Mesothelial cell of epicardium (in vitro differentiated cells): ENCODE measurements at places on chromosomes 7 and 10.

DNA sequence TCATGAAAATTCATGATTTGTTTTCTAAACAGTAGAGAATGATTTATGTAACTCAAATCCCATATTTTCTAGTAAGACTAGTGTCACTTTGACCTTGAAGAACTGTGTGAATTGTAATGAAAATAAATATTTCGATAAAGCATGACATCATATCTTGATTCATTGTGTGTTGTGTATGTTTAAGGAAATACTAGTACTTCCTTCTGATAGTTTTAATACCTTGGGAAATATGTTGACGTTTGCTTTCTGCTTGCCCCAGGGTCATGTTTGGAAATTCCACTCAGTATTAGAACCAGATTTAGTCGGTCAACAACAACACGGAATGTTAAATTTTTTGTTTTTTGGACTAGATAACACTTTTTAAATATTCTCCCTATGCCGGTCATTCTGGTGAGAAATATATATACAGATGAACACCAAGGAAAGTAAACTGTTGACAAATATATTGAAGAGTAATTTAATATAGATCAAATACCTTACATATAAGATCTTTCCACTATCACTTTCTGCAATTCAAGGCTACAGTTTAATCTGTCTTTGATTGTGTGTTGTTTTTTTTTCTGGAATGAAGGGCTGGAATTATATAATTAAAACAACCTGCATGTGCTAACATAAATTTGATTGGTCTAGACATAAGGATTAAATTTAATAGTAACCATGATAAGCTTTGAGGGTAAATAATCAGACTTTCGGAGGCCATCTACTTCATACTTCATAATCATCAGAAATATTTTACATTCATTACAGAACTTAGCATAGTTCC is 126.2 kb downstream of the MDFIC start:
- no peak for DNase-seq

GRCh38 chr10:34647160-34647559 is 167.9 kb downstream of the PARD3 start:
- no peak for DNase-seq

DNA sequence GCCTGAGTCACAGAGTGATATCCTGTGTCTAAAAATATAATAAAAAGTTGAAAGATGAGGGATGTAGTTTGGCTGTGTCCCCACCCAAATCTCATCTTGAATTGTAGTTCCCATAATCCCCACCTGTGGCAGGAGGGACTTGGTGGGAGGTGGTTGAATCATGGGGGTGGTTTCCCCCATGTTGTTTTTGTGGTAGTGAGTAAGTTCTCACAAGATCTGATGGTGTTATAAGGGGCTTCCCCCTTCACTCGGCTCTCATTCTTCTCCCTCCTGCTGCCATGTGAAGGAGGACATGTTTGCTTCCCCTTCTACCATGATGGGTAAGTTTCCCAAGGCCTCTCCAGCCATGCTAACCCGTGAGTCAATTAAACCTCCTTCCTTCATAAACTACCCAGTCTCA is 25.1 kb upstream of the UBE3C start:
- DNase-seq: no peak

GRCh38 chr10:114012650-114013049 is 31.0 kb upstream of the ADRB1 start:
- no peak for DNase-seq

GRCh38 chr10:60147576-60148265 is 241.4 kb upstream of the CCDC6 start:
- DNase-seq: no peak

DNA sequence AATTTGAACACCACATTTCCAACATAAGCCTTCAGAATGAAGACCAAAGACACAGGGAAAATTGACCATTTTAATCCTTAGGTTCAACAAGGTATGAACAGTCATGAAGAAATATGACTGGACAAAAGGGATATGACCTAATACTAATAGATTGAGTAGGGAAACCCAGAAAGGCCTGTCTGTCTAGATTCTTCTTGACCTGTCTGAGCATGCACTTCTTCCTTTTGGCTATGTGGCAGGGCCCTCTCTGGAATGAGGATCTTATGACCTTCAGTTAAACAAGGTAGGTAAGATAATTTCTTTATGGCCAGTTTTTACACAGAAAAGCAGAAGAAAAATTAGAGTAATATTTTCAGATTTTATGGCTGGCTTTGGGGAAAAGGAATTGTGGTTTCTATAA is 3.0 kb upstream of the PHYHIPL start:
- DNase-seq: no peak

DNA sequence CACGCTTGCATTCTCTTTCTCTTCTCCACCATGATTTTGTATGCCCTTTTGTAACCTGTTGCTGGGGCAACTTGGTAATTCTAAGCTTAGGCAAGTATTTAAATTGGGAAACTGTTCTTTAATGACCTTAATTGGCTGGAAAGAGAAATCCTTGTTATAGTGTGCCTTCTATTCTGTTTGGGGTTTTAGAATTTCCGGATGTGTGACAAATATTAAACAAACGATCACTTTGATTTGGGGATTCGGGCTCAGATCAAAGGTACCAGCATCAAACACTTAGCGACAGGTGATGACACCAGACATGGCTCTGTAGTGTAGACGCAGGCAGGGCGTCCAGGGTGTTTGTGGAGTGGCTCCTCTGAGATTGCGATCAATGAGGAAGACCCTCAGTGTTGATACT is 55.0 kb downstream of the RAB11FIP2 start:
- DNase-seq: no peak

DNA sequence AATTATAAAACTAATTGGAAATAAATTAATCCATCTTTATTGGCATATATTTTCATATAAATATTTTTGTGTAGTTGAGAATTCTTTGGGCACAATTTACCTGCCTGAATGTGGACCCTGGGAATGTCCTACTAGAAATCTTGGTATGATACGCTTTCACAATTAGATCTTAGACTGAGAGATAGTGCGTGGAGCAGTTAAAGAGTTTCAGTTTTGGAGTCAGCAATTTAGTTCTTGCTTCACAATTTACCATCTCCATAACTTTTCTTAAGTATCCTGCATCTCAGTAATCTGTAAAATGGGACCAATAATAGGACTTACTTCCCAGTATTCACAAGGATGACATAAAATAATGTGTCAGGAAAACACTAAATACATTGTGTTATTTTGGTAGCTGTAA is 2.0 kb downstream of the MTPN start:
- no peak for DNase-seq

DNA sequence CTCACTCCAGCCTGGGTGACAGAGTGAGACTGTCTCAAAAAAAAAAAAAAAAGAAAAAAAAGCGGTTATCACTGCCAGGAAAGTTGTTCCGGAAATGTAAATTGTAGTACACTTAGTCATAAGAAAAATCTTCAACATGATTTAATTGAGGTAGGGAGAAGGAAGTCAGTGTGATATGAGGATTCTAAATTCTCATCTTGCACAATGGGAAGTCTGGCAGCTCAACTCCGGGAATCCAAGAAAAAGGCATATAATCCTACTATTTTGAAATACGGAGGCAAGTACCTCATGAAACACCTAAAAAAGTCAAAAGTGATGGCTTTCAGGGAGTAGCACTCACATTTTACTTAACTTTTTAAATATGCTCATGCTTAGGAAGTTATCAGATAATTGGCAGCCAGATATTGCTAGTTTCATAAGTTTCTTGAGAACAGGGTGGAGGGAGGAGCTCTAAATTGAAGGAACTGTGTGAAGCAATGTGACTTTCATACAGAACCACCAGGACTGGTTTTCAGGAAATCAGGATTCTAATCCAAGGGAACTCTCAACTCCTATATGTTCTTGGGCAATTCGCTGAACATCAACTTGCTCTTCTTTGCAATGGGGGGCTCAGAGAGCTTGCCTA is 2.7 kb upstream of the C7orf25 start:
- no peak for DNase-seq

DNA sequence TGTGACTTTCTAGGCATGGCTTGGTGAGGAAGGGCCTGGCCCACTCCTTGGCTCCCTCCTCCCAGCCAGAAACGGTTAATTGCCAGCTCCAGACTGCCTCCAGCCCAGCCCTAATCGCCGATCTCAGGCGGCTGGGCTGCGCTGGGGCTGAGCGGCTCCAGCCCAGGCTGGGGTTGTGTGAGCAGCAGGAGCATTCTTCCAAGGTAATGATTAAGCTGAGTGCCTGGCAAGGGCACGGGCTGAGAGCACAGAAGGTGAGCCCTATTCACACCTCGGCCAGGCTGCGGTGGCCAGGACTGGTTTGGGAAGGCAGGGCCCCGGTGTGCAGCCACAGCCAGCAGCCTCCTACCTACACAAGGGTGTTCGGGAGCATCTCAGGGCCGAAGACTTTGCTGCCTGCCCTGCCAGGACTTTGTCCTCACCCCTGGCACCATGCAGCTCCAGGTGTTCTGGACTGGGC is at the start of gene TMEM72:
TSS of gene TMEM72 (plus strand) at position 257 of the 460 bp plus-strand sequence. CDS start at position 433, 176 bp downstream.
- DNase-seq: no peak

GRCh38 chr10:21526860-21527597 is 1.5 kb upstream of the SKIDA1 start:
- peak; percentile 68 for DNase-seq

- DNase-seq: no peak
Observed at GRCh38 chr10:21297603-21298383, 227.7 kb downstream of the SKIDA1 start.

DNA sequence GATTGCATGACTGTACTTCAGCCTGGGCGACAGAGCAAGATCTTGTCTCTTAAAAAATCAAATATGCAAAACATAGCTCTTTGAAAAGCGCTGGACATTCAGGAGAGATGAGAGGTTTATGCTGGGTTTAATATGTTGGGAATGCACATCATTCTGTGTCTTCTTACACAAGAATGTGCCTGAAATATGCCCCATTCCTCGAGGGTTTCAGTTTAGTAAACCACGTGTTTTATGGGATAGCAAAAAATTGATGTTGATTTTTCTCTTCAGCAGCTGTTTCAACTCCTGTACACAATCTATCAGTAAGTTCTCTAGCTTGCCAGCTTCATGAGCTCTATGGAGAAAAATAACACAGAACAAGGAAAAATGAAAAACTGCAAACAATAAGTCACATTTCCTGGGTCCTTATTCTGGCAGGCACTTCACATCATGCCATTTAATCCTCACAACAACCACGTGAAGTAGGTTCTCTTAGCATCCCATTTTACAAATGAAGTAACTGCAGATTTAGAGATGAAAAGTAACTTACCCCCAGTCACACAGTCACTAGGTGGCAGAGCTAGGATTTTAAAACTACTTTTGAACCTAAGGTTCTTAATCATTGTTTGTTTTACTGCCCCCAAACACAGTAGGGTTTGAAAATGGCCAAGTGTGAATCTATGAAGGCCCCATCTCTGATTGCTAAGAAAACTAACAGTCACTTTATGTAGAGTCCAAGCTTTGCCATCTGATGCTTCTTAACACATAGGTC is 423.6 kb downstream of the PHTF2 start:
- no peak for DNase-seq

GRCh38 chr7:30906014-30906413 is 5.6 kb upstream of the AQP1 start:
- no peak for DNase-seq

DNA sequence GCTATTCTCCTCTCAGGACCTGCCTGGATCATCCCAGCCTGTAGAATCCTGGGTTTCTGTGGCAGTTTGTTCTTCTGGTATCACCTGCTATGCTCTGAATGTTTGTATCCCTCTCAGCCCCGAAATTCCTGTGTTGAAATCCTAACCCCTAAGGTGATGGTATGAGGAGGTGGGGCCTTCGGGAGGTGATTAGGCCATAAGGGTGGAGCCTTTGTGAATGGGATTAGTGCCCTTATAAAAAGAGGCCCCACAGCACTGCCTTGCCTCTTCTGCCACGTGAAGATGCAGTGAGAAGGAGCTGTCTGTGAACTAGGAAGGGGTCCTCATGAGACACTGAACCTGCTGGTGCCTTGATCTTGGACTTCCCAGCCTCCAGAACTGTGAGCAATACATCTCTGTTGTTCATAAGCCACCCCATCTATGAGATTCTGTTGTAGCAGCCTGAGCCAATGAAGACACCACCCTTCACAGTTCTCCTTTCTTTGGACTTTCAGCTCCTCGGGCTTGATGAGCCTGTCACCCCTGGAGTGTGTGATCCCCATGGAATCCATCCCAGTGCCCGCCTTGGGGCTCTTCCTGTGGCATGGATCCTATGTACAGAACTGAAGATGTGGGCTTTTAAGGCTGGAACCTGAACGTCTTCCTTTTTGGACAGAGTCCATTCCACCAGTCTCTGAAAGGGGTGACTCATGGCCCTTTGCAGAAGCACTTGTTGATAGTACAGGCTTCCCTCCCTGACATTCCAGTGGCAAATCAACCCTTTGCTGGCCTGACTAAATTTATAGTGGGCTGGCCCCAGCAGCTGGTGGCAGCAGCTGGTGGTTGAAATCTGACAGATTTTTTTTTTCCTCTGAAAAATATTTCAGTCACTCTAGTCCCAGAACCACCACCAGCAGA is 138.0 kb downstream of the TACC2 start:
- no peak for DNase-seq

- DNase-seq: no peak
Observed at GRCh38 chr7:135392701-135393100, 117.2 kb downstream of the CNOT4 start.

DNA sequence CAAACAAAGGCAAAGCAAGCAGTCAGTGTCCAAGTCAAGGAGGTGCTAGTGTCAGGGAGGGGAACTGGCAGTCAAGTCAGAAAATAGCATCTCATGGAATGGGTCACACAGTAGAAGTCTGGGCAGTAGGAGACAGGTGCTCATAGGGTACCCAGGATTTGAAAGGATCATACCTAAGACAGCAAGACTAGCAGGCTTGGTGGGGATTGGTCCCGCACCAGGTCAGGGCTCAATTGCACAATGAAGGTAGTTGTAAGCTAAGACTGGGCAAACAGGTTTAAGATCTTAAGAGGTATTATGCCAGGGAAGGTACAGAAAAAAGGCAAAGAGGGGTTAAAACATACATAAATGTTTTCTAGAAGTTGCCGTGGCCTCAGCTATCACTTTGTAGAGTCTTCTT is 181.4 kb upstream of the ETV1 start:
- DNase-seq: no peak

DNA sequence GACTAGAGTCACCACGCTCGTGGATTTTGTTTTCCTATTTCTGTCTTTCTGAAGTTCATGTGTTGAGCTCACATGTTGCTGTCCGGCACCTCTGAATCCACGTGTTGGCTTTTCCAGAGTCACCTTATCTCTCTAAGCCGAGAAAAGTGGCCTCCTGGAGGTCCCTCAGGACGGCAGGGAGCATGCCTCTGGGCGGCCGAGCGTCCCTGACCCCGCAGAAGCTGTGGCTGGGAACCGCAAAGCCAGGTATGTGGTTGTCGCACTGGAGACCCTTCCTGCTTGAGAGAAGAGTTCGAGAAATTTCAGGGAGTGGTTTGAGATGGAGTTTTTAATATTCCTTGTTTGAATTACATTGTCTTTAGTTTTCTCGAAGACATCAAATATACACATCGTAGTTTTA is 12.6 kb downstream of the IQCE start:
- no peak for DNase-seq

DNA sequence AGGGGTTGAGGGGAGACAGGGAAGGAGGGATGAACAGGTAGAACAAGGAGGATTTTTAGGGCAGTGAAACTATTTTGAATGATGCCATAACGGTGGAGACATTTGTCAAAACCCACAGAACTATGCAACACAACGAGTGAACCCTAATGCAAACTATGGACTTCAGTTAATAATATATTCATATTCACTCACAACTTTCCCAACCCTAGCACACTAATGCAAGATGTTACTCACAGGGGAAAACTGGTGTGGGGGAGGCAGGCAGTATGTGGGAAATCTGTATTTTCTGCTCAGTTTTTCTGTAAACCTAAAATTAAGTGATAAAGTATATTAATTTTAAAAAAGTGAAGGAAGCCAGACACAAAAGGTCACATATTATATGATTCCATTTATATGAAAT is 17.3 kb downstream of the GNA12 start:
- no peak for DNase-seq
